Spleen (tissue), 13 donors: ENCODE measurements at places on chromosomes 4 and X.
A peak's percentile ranks its signal among the peaks of the same experiment; 100 is the strongest.

GRCh38 chr4:156223985-156224384, 270.3 kb upstream of the CTSO start:
- DNase-seq, result no peak

GRCh38 chrX:12349201-12349600, 210.9 kb downstream of the FRMPD4 start:
- no peak for DNase-seq

- DNase-seq, result no peak
These were observed 66.5 kb downstream of the DMP1 start for GRCh38 chr4:87716371-87717265.

- DNase-seq, result peak; percentile 62
These were observed 27.0 kb downstream of the BLOC1S4 start for GRCh38 chr4:6742989-6743388.

DNA sequence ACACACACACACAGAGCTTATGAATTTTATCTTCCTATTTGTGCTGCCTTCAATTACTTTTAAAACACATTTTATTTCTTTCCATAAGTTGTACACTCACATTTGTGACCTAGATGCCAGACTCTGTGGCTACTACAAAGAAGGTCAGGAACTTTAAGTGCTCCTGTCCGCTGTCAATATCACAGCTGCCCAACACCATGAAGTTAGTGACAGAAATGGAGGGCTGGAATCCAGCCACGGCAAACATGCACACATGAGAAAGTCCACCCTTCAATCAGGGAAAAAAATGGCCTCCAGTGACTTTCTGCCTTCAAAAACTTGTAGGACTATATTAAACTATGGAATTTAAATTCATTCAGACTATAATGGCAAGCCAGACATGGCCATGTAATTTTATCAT, 334.4 kb upstream of the FSTL5 start:
- DNase-seq, result no peak

DNA sequence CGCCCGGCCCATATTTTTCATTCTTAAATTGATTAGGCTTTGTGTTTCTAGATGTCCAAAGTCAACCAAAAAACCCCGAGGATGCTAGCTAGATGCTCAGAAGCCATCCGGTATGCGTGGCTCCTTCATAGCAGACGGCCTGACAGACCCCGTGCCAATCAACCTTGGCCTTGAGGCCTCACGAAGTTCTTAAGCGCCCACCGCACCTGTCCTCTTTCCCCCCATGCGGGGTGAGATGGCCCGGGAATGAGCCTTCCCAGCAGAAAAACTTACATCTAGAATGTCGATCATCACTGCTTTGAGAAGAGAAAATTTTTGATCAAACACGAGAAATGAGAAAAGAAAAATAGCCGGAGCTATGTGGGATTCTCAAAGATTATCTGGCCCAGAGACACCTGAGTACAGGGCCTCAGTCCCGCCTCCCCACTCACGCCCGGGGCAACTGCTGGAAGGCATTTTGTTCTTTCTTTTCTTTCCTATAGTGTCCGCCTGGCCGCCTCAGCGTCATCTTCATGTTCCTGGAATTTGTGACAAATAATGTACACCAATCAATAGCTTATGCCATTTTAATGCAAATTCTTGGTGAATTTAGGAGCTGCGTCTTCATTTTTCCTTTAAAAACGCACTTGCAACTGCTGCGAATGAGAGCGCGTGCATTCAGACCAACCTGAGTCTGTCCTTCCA, 1.6 kb upstream of the NAT8L start:
- peak; percentile 53 for DNase-seq

DNA sequence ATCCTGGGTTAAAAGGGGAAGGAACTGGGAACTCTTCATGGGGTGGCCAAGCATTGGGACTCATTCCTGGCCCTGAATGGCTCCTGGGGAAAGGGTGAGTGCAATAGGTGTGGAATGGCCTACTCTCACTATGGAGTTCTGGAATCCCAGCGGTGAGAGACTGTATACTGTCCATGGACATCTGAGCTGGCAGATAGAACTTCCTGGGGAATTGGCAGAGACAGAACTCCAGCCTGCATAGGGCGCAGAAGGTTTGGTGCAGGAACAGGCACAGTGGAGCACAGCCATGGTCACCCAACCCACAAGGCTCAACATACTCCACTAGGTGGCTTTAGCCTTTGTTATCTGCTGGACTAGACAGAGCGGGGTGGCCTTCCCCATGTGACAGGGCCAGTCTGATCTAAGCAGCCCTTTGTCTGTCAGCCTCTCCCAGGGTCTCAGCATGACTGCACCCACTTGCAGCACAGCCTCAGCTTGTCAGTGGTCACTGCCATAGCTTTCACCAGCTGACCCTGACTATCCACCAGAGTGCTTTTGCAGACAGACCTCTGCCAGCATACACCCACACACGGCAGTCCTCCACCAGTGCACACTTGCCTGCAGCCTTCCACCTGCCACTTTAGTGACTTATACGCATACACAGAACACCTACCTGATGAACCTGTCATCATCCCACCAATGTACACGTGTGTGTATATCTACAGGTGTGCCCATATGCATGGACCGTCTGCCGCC, 48.4 kb downstream of the TECRL start:
- DNase-seq, result peak; percentile 45

- no peak for DNase-seq
These were observed 1.2 kb downstream of the RAP1GDS1 start for GRCh38 chr4:98262431-98262830.

- no peak for DNase-seq
These were observed 524.3 kb upstream of the MAGEB2 start for GRCh38 chrX:29691044-29691443.

DNA sequence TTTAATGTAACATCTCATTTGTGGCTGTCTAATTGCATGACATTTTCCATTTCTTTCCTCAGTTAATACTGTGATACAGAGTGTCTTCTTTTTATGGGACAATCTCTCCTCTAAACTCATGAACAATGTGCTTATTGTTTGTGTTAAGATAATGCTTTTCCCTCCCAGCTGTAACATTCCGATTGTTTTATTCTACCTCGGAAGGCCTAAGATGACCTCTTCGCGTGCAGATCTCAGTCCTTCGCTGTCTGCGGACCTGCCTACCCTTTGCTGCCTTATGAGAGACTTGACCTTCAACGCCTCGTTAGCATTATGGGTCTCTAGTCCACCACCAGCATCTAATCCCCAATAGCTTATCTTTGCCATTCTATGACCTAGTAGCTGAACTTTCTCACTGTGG, 29.8 kb upstream of the ZFP42 start:
- DNase-seq, result no peak

DNA sequence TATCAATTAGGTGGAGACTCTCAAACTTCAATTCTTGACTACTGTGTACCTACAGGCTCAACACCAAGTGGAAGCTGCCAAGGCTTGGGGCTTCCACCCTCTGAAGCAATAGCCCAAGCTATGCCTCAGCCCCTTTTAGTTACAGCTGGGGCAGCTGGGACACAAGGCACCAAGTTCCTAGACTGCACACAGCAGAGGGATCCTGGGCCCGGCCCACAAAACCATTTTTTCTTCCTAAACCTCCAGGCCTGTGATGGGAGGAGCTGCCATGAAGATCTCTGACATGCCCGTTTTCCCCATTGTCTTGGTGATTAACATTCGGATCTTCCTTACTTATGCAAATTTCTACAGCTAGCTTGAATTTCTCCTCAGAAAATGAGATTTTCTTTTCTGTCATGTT, 3.4 kb upstream of the UGDH start:
- DNase-seq, result no peak

- no peak for DNase-seq
These were observed 17.8 kb upstream of the MAGED4 start for GRCh38 chrX:52166840-52167239.

- no peak for DNase-seq
These were observed 14.2 kb downstream of the LRP2BP start for GRCh38 chr4:185381288-185382196.

- no peak for DNase-seq
These were observed 108.8 kb upstream of the STIM2 start for GRCh38 chr4:26751838-26752237.

GRCh38 chrX:3516051-3516541, 169.6 kb upstream of the MXRA5 start:
- no peak for DNase-seq

GRCh38 chrX:153665726-153666306, 7.8 kb downstream of the PNCK start:
- no peak for DNase-seq

- no peak for DNase-seq
These were observed 655 bp downstream of the HELT start for GRCh38 chr4:185018834-185019455.

- DNase-seq, result no peak
These were observed 238.5 kb downstream of the PRDM5 start for GRCh38 chr4:120683897-120684540.

DNA sequence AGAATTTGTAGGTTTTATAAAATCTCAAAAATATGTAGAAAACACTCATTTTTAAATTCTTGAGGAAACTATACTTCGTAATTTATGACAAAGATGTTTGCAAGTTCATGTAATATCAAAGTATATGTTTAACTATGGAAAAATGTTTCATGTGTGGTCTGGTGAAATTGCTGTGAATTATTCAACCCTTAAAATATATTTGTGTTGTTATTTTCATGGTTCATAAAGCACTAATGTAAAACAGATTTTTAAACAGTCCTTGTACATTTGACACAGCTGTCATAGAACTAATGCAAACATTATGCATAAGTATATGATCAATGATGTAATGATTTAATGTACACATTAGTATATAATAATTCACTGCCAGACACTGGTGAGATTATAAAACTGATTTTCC, 83.1 kb upstream of the ARSJ start:
- DNase-seq, result no peak

- no peak for DNase-seq
These were observed 378.1 kb upstream of the FTHL17 start for GRCh38 chrX:31449965-31450364.

DNA sequence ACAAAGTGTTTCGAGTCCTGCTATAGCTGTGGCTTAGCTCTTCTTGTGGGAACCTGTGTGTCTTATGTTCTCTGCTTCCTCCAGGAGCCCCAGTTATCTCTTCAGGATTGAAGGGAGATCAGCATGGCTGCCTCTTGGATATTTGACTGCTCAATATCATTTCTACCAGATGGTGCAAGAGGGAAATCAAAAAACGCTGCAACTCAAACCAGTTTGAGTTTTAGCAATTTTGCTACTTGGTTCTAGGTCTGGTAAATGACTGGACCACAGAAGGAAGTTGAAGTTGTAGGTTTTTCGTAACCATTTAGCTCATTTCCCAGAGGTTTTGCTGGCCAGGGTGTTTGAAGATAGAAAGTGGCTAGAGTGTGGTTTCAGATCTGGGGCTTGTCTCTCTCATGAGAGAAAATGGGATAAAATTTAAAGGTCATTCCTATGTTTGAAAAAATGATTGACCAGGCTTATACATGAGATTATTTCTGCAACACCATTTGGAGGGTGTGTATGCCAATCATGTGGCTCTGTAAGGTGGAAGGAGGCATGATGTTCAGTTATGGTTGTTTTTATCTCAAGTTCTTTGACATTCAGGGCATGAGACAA, 210.4 kb downstream of the SPRY1 start:
- DNase-seq, result no peak

DNA sequence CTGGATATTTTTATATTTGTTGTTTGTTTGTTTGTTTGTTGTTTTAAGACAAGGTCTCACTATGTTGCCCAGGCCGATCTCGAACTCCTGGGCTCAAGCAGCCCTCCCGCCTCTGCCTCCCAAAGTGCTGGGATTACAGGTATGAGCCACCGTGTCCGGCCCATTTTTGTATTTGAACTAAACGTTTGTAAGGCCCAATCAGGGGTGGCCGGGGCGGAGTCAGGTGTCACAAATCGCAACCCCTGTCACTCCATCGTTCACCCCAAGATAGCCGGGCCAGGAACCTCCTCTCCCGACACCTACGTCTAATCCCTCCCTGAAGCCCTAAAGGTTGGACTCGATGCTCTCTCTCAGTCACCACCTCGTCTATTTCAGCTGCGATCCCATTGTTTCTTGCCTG, 722 bp upstream of the EFHC2 start:
- peak; percentile 87 for DNase-seq

DNA sequence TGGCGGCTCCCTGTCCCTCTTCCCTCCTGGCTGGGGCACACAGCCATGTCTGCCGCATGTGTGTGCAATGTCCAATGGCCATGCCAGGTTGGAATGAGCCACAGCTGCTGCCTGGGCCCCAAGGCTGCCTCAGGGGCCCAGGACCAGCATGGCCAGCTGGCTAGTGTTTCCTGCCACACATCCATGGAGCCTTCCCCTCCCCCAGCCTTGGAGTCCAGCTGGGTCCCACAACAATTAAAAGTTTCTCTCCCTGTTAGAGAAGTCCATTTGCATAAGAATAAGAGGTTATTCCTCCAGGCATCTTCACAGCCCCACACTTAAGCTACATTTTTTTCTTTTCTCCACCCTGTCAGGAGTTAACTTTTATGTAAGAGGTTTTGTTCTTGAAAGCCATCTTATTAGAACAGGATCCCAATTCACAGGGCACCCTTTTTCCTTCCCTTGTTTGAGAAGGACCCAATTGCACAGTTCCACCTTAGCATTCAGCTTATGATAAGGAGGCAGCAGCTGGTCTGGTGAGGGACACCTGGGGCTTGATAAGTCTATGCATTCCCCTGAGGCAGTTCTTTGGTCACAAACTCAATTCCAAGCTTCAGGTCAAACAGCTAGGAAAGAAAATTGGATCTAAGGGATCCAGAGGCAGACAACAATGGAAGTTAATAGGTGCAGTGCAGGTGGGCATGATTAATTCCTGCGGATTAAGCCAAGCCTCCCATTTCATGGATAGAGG, 963.3 kb upstream of the GRIA3 start:
- DNase-seq, result no peak

DNA sequence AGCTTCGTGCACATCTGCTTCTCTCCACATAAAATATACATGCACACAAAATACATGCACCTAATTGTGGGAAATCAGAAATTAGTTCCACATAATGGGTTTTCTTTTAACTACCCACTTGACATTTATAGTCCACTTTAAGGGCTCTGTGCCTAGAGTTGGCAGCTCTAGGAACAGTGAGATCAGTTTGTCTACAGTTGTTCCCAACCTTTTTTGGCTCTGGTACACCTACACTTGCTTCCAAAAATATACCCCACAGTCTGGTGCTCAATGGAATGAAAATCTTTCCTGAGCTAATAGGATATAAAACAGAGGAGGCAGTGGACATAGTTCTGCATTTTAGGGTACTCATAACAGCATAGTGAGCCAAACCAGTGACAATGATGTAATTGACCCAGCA, 36.1 kb downstream of the HDAC8 start:
- DNase-seq, result no peak

- no peak for DNase-seq
These were observed 800.5 kb upstream of the DIAPH2 start for GRCh38 chrX:95884186-95884585.

- DNase-seq, result no peak
These were observed 111.6 kb upstream of the NUDT6 start for GRCh38 chr4:123034023-123034422.

DNA sequence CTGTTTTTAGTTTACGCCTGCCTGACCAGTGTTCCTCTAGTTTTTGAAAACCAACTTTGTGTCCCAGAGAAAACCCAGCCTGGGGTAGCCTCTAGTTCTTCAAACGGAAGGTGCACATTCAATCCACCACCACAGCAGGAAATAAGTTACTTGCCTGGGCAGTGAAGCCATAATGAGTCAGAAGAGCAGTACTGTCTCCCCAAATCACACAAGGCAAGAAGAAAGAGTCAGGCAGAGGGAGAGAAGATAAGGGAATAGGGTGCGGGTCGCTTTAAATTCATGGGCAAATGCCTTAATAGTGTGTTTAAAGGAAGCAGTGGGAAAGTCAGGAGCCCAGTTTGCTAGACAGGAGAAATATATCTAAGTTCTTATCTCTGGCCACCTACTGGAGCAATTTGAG, 333.8 kb upstream of the GRIA3 start:
- no peak for DNase-seq
